Bronchial epithelial cell (primary cell): ENCODE measurements at places on chromosomes 12 and 14.

DNA sequence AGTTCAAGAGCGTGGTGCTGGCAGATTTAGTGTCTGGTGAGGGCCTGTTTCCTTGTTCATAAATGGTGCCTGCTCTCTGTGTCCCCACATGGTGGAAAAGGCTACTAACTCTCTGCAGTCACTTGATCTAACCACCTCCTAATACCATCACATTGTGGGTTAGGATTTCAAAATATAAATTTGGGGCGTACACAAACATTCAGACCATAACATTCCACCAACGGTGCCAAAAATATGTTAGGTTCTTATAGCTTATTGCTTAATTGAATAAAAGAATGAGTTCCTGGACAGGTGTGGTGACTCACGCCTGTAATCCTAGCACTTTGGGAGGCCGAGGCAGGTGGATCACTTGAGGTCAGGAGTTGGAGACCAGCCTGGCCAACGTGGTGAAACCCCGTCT, 3.4 kb upstream of the DYRK2 start:
- no peak for DNase-seq

GRCh38 chr12:29150462-29150861, 1.4 kb downstream of the FAR2 start:
- DNase-seq, result no peak

GRCh38 chr14:60227291-60227690, 21.7 kb upstream of the PPM1A start:
- no peak for DNase-seq

DNA sequence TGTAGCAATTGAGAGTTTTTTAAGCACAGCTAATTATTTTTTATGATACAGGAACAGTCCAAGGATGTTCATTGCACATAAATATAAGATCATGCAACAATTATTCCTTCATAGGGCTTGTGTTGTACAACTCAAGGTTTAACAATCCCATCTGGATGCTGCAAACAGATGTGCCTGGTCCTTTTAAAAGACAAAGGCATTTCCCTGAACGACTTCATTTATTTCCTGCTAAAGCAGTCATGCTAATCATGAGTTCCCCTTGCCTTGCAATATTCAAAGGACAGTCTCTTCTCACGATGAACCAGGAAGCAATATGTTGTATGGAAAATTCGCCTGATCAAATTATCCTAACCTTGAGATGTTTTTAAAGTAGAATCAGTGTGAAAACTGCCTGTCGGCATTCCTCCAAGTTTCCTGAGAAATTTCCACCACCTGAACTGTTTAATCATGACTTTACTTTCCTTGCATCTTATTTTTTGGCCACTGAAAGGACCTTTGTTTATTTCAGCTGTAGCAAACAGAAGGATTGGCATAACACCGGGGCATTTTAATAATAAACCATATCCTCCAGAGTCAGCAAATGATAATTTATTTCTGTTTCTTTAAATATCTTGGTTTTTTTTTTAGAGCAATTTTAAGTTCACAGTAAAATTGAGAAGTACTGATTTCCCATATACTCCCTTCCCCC, 33.9 kb upstream of the TSPAN8 start:
- no peak for DNase-seq

DNA sequence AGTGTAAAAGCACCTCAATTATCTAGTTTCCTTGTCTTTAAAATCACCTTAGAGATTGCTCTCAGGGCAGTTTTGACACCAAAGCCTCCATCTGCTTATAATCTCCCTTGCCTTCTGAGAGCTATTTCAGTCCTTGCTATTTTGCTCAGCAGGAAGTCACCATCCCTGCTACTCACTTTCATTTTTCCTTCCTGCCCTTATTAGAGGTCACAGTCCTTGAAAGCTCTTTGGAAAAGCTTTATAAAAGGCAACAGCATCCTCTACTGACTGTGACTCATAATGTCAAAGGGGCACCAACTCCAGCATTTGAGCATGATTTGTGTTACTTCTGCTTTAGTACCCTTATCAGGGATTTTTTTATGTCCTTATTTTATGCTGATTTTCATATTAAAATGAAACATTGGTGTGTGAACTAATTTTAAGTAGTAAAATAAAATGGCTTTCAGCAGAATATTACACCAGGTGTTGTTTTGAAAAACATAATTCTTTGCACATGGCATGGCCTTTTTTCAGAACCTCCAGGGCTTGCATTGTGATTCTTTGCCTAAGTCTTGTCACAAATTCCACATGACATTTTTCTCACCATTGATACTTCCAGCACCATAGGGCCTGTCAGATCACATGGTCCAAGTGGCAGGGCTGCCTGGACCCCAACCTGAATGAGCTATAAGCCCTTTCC, 213.0 kb downstream of the ADAMTS20 start:
- DNase-seq, result peak; percentile 50

GRCh38 chr14:71013551-71014192, 106.4 kb downstream of the PCNX1 start:
- no peak for DNase-seq

DNA sequence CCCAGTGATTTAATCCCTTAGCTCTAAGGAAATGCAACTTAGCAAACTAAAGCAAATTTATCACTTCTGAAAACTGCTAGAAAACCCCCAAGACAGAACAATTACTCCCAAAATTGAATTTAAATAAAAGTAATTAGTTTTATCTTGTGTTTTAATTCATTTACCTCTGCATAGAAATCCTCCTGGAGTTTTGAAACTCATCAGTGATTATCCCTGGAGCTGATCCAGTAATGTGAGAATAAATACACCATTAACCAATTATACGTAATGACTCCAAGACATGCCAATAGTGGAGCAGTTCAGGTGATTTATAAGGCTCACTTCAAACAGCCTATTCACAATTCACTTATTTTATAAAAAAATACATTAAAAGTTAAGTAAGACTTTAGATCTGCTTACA, 855.3 kb upstream of the FLRT2 start:
- no peak for DNase-seq

DNA sequence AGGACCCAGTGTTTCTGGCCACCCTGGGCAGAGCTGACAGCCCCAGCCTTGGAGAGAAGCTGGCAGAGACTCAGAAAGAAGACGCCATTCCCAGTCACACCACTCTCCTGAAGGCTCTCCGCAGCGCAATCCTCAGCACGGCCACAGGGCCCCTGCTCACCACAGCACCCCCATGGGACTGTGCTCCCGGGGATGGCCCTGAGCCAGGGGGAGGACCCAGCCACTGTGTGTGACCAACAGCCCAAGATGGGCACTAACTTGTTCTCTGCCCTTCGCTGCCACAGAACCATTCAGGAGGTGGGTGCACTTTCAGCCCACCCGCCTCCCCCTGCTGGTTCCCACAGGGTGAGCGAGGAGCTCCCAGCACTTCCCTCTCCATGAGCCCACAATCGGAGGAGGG, 57.1 kb downstream of the CCNK start:
- no peak for DNase-seq
